ENCODE measurements at places on chromosomes 5 and 9.

- DNase-seq: no peak
Observed at GRCh38 chr5:79666758-79667157, 22.9 kb upstream of the CMYA5 start.

DNA sequence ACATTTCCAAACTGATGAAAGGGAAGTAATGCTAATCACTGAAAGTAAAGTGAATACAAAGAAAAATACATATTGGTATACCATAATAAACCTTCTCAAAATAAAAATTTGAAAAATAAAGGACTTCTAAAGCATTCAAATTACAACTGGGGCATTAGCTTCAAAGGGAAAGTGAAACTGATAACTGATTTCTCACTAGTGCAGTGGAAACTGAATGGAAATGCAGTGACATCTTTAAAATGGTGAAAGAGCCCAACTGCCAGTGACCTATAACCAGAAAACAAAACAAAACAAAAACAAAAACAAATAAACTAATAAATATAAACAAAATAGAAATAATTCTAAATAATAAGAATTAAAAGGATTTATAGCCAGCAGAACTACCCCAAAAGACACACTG, 297.5 kb upstream of the GRIN3A start:
- DNase-seq: no peak

- peak; percentile 89 for DNase-seq
Observed at GRCh38 chr5:95960667-95961616, 709 bp downstream of the ELL2 start.

- DNase-seq: no peak
Observed at GRCh38 chr5:141484310-141484640, 555 bp upstream of the PCDHGC4 start.

DNA sequence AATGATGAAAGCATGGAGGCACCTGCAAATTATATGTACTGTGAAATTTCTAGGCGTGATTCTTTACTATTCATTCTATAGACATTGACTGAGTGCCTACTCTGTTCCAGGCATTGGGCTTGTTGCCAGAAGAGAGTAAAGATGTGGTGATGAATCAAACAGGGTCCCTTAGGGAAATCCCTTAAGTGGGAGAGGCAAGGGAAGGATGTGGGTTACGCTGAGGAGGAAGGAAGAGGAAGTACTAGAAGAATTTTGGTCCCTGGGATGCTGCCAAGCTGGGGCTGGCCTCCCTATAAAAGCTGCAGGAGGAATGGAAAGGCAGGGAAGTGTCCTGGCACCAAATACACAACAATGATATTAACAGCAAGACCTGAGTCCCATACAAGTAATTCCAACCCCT, 76.7 kb upstream of the SPOCK1 start:
- DNase-seq: no peak

DNA sequence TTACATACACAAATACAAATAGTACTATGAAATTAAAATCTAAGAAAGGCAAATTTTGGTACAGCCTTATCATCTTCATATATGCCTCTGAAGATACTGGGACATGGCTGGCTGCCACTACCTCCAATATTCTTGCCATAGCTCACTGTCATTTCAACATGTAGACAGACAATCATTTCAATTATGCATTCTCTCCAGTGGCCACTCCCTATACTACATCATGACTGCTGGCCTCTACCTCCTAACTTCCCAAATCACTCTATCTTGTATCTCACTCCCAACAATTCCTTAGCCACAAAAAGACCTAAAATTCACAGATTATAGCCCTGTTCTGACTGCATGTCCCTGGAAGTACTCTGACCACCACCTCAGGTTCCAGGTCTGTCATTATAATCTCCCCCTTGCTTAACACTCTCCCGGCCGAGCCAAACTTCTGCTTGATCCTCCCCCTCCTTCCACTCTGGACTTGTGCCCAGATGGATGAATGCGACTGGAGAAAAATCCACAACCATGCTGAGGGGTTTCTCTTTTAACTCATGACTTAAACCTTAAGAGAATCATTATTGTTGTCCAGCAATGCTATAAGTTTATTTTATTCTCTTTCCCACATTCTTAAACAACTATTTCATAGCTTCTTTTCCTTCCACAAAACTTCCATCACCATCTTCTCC, 225.3 kb upstream of the TLE4 start:
- DNase-seq: no peak

DNA sequence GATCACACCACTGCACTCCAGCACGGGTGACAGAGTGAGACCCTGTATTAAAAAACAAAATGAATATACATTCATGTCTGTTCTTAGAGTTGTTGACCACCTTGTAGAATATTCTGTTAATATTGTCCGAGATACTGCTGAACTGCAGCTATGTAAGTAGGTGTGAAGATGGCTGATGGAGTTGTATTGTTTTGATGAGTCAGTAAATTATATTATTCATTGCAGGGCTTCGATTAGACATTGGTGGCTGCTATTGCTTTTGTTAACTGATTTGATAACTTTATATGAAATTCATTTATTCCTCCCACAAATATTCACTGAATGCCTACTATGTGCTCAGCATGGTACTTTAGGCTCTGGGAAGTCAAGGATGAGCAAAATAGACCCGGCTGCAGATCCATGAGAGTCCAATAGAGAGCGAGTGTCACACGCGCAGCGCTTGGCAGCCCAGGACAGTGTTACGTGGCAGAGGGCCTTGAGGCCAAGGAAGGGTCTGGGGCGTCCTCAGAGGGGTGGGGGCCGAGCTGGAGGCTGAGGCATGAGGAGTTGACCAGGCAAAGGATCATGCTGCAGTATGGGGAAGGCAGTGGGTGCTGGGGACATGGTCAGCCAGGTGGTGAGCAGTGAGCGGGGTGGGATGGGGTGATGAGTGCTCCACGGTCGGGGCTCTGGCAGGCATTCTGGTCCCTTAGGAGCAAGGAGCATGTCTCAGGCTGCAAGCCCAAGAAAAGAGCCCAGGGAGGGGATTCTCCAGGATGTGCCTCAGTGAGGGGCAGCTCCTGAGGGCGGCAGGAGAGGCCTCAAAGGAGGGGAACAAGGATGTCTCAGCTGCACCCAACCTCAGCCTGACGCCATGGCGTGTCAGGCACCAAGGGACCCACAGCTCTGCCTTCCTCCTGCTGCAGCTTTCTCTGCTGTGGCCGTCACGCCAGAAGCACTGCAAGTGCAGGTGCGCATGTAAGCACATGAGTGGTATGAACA, 243.5 kb downstream of the GADD45G start:
- DNase-seq: no peak

Data from myocyte (in vitro differentiated cells).